Kidney capillary endothelial cell (primary cell): ENCODE measurements at places on chromosomes 12 and 14.

DNA sequence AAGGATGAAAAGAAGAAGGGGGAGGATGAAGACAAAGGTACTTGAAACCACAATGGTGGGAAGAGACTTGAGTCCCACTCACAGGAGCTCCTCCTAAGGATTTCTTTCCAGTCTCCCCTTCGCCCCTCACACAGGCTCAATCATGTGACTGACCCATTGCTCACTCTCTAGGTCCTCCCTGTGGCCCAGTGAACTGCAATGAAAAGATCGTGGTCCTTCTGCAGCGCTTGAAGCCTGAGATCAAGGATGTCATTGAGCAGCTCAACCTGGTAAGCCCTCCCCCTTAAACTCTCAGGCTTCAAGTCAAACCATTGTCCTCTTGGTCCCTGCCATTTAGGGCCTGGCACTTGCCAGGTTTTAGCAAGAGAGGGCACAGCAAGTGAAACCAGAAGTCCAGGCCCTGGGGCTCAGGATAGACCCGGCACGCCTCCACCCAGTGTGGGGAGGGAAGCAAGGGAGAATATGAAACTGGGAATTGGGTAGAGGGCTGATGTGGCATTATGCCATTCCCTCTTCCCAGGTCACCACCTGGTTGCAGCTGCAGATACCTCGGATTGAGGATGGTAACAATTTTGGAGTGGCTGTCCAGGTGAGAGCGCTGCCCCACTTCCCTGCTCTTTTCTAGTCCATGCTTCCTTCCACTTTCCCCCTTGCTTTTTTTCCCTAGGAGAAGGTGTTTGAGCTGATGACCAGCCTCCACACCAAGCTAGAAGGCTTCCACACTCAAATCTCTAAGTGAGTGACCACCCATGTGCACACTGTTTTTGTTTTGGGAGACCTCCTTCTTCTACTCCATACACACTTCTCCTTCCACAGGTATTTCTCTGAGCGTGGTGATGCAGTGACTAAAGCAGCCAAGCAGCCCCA lies 1.8 kb downstream of the PSME1 start:
- no peak for DNase-seq

DNA sequence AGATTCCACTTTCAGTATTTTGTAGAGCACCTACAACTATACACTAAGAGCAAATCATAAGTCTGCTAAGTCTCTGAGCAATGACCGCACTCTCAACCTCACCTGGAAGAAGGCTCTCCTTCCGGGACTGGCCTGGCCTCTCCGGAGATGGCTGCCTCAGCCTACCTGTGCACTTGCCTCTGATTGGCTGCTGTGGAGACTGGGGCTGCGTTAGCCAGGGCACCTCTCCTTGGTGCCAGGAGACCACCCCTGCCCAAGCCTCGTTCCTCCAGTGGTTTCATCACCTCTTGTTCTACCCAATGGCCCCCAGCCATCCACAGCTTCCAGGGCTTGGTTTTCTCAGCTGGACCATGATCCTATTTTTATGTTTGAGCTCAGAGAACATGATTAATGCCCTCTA lies 64.7 kb upstream of the JDP2 start:
- no peak for DNase-seq

- DNase-seq: no peak
Measured at GRCh38 chr14:24368212-24368561, 203 bp downstream of the NFATC4 start.

GRCh38 chr12:93300611-93301021 lies 77.1 kb upstream of the NUDT4 start:
- DNase-seq: no peak

- DNase-seq: no peak
Measured at GRCh38 chr12:104676636-104677035, 219.9 kb downstream of the CHST11 start.

GRCh38 chr12:70443062-70443673 lies 77.1 kb downstream of the KCNMB4 start:
- no peak for DNase-seq

GRCh38 chr12:48292040-48292439 lies 58.7 kb downstream of the ZNF641 start:
- no peak for DNase-seq

DNA sequence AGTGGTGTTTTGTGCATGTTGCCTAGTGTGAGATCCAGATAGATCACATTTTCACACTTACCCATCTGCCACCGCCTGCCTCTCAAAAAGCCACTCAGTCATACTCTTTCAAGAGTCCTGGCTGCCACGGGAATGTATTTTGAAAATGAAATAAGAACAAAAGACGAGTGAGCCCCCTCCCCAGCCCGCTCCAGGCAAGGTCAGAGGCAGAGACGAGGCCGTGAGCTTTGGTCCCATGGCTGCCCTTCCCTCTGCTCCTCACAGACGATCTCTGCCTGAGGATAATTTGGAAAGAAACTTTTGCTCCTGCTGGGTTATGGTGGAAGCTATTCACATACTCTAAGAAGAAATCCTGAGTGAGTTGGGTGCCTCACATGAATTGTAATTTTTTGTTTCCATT lies 924.3 kb downstream of the BCL11B start:
- DNase-seq: no peak

GRCh38 chr14:66638689-66639088 lies 130.7 kb downstream of the GPHN start:
- peak; percentile 52 for DNase-seq

DNA sequence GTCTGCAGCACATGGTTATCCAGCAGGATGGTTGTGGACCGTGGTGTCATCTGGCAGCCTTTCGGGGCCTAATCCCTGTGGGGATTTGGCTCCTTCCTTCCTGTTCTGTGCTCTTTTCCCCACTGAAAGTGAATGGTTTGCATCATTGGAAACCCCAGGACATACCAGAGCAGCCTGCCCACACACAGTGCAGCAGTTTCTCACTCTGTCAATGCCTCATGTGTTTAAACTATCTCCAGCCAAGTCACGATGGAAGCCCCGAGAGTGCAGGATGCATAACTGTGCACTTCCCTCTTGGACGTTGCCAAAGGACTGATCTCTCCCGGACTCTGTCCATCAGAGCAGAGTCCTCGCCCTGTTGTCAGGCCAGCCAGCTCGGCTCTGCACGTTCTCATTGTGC lies 29.0 kb upstream of the AMN start:
- no peak for DNase-seq

DNA sequence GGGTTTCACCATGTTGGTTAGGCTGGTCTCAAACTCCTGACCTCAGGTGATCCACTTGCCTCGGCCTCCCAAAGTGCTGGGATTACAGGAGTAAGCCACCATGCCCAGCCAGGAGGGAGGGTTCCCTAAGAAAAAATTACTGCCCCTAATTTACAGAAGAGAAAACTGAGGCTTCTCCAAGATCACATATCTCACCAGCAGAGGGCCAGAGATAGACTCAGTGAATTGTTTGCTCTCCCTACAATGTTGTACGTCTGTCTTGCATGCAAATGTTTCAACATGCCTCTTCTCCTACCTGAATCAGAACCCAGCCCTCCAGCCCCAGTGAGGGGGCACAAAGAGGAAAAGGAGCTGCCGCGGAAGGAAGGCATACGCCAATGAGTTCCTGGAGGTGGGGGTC lies 48.3 kb upstream of the TMEM263 start:
- DNase-seq: no peak

DNA sequence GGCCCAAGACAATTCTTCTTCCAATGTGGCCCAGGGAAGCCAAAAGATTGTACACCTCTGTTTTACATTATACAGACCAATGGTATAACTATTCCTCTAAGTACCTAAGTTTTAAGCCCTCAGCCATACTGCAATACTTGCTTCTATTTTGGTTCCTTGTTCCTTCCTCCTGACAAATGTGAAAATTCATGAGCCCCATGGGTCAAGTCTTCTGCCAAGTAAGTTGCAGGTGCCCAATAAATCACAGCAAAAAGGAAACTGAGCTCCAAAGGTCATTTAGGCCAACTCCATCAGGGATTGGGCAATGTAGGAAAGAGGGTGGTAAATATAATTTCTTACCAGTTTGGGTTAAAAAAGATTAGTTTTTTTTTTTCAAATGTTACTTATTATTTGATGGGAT lies 57.7 kb upstream of the NPFF start:
- no peak for DNase-seq

- peak; percentile 36 for DNase-seq
Measured at GRCh38 chr12:57543581-57543980, 3.4 kb downstream of the DCTN2 start.

DNA sequence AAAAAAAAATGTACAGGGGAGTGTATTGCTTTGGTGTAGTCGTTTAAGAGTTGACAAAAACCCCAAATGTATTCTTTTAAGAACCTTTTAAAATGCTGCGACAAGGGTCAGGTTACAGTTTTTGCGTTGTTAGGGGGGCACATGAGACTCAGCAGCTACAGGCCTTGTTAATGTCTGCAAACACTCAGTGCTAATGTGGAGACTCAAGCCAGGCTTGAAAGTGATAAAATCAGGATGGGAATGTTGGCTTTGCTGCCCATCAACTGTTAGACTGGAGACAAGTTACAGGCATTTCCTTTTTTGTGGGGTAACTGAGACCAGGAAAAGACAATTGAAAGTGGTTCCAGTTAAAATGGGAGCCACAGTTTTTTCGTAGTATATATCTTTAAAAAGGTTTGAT lies 84.8 kb downstream of the PRKCH start:
- DNase-seq: no peak

GRCh38 chr12:127165567-127166392 lies 1101.2 kb upstream of the TMEM132C start:
- peak; percentile 71 for DNase-seq

DNA sequence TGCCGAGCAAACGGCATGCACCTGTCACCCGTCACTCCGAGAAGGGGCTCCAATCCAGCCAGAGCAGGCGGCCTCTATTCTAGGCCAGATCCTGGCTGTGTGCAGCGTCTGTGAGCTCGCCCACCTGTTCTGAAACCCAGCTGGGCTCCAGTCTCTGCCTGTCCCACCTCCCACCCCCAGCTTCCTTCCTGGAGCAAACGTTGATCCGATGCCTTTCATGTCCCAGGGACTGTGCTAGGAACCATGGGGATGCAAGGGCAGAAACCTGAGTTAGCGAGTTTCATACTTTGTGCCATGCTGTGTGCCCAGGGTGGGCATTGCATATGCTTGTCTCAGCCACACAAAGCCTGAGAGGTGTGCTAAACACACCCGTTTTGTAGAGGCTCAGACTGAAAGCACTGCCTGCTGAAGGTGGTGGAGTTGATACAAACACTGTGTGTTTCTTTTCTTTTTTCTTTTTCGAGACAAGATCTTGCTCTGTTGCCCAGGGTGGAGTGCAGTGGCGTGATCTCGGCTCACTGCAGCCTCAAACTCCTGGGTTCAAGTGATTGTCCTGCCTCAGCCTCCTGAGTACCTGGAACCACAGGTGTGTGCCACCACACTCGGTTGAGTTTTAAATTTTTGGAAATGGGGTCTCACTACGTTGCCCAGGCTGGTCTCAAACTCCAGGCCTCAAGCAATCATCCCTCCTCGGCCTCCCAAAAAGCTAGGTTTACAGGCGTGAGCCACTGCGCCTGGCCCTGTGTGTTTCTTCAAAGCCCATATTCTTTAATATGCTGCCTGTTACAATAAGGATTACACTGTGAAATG lies 84.1 kb upstream of the MED13L start:
- no peak for DNase-seq

GRCh38 chr14:32648434-32648833 lies 290.2 kb upstream of the NPAS3 start:
- no peak for DNase-seq

GRCh38 chr12:120347766-120348165 lies 20.2 kb upstream of the PLA2G1B start:
- DNase-seq: no peak

DNA sequence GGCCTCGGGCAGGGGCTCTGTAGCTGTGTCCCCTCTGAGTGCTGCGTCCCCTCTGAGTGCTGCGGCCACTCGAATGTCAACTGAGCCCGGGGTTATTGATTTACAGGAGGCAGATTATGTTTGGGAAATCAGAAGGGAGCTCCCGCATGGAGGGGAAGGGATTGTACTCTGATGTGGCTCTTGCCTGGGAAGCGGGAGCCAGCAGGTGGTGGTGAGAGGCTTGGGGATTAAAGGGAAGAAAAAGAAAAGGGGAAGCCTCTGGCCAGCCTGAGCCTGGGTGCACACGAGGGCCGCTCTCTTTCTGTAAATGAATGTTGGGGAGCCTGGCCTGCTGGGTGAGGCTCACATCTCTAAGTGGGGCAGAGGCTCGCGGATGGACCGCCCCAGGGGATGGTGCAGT lies 143.7 kb downstream of the AACS start:
- no peak for DNase-seq

DNA sequence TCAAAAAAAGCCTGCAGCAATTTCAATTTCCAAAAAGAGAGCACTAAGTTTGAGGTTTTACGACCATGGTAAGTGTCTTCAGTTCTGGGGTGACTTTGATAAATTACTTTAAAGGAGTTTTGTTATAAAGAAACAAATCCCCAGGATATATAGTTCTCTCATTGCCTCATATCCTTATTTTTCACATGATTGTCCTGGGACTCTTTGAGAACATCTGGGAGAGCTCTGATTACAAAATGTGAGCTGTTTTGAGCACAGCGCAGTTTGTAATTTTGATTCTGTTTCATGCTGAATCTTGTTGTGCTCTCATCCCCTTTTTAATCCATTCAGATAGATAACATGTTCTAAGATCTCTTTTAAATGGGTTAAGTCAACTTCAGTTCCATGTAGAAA lies 67.7 kb upstream of the DCN start:
- no peak for DNase-seq

- DNase-seq: no peak
Measured at GRCh38 chr14:67984274-67984673, 164.7 kb downstream of the RAD51B start.

- no peak for DNase-seq
Measured at GRCh38 chr14:75783184-75783583, 122.1 kb downstream of the TTLL5 start.

GRCh38 chr14:44271637-44272036 lies 235.4 kb downstream of the FSCB start:
- no peak for DNase-seq

DNA sequence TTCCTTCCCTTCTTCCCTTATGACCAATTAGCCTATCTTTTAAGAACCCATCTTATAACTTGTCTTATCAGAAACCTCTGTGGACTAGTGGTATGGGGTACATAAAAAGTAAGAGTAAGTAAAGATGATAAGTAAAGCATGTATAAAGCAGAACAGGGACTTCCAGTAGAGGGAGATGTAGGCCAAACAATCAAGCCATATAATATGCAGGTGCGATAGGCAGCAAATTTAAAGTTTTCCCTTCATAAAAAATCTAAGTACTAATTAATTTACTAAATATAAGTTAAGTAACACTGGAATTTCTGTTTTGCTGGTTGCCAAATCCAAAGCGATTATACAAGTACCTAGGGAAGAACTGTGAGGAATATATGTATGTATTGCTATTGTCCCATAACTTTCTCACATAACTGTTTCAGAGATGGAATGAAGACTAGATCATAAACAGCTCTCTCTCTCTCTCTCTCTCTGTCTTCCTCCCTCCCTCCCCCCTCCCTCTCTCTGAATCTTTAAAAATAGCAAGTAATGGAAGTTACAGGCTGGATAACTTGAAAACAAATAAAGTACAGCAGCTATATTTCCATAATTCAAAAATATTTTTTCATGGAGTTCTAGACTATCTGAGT lies 25.7 kb downstream of the METTL25 start:
- DNase-seq: peak; percentile 28

DNA sequence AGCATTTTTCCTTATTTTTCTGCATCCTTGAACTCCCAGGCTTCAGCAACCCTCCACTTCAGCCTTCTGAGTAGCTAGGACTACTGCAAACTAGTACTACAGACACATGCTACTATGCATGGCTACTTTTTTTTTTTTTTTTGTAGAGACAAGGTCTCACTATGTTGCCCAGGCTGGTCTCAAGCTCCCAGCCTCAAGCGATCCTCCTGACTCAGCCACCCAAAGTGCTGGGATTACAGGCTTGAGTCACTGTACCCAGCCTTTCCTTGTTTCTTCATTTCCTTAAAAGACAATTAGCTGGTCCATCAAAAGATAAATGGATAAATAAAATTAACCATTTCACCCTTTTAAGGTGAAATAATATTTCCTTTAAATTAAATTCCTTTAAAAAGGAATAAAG lies 205.8 kb downstream of the SPTSSA start:
- no peak for DNase-seq
